ENCODE measurements at places on chromosomes 4 and X. TPM values are rescaled to one million over a fixed set of nuclear protein-coding genes. Genes with fewer than 3 reads are reported as not detected.

GRCh38 chr4:152258804-152259708, 276.8 kb downstream of the FBXW7 start:
- DNase-seq, result no peak

DNA sequence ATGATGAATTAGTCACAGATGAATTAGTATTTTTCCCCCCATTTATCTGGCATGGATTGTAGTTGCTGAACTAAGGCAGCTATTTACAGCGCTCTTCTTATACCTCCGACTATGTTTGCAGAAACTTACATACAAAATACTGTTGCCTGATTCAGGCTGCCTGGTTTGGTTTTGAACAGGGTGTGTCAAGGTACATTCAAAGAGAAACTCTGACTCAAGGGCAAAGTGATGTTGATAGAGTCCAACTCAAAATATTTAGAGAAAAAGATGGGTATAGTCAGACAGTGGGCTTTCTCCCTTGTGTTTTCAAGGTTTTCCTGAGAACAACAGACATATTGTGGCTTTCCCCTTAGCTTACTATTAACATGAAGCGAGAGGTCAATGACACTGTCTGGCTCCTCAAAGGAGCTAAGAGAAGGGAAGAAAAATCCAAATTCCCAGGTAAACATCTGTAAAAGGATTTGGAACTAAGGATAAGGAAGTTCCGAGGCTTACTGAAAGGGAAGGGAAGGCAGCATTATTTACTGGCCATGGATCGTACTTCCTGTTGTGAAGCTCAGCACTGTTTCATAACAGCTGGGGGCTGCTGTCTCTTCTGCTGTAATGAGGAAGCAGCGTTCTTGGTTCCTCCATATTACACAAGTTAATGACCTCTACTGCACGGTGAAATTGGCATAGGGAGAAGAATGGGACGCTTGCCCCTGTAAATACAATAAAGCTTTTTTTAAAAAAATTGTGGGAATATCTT, 30.9 kb downstream of the FAM9C start:
- DNase-seq, result peak; percentile 77

Gene VEGFC
- 5.1 TPM for total RNA-seq

Gene RAB9B
- 1.0 TPM for total RNA-seq

Measured in upper lobe of left lung (tissue), 6 donors.